ENCODE measurements at places on chromosomes 13 and 19. TPM values are rescaled to one million over a fixed set of nuclear protein-coding genes. Genes with fewer than 3 reads are reported as not detected.

Gene RFPL4AL1
- not detected for total RNA-seq

Gene PLIN5
- not detected for total RNA-seq

Gene CYP4F8
- total RNA-seq = not detected

Gene ZNF44
- 15.7 TPM for total RNA-seq

Gene TRAPPC6A
- total RNA-seq = 102 TPM

Gene TMIGD2
- total RNA-seq = 53.2 TPM

Gene CASP14
- total RNA-seq = not detected

Gene SLC1A5
- 90.6 TPM for total RNA-seq

Gene SHISA7
- not detected for total RNA-seq

Gene EID2B
- 4.2 TPM for total RNA-seq

Measured in activated naive CD4-positive, alpha-beta T cell treated with anti-CD3 and anti-CD28 coated beads, Interleukin-2, amount 10 ng/mL, durations not matched to agents 5 hours and 36 hours (primary cell).